ENCODE measurements at places on chromosomes 6 and 20. TPM values are rescaled to one million over a fixed set of nuclear protein-coding genes. Genes with fewer than 3 reads are reported as not detected.

- DNase-seq: no peak
Measured at GRCh38 chr6:44010411-44011349, 116.6 kb downstream of the MRPL14 start.

The KCNG1 gene
- total RNA-seq: 20.3 TPM

DNA sequence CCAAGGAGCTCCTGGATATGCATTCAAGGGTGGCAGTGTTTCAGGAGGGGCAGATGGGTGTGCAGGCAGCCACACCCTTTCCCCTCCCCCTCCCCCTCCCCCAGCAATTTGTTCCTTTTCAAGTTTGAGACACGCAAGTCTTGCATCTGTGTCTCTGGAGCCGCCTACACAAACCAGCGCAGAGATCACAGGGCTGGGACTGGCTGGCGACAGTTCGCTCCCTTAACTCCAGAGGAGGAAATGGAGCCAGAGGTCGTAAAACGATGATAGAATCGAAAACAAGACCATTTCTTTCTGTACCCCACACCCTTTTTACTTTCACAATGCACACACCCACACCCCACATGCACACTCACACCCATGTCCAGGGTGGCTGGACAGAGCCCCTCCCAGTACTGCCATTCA lies 163.1 kb downstream of the LY86 start:
- DNase-seq: no peak

The OR2B6 gene
- total RNA-seq: not detected

DNA sequence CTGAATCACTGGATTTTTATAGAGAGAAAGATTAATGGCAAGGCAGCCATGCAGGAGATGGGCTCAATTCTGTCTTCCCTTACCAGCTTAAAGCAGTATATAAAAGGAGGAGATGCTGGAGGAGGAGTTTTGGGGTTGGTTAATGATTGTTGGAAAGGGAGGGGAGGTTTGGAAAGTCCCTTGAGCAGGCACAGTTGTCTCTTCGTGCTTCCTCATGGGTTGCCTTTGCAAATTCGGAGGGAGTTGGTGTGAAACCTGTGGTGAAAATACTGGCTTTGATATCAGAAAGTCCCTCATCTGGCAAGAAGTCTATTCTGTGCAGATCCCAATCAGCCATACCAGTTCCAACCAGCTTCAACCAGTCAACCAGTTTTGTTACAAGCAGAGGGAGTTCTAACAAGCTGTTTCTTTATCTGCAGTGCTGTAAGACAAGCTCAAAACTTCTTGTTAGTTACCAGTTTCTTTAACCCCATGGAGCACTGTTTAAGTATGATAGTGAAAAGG lies 107.0 kb downstream of the HIVEP1 start:
- peak; percentile 76 for DNase-seq

Measured in B cell (primary cell).